ENCODE measurements at places on chromosomes 11 and 22.

DNA sequence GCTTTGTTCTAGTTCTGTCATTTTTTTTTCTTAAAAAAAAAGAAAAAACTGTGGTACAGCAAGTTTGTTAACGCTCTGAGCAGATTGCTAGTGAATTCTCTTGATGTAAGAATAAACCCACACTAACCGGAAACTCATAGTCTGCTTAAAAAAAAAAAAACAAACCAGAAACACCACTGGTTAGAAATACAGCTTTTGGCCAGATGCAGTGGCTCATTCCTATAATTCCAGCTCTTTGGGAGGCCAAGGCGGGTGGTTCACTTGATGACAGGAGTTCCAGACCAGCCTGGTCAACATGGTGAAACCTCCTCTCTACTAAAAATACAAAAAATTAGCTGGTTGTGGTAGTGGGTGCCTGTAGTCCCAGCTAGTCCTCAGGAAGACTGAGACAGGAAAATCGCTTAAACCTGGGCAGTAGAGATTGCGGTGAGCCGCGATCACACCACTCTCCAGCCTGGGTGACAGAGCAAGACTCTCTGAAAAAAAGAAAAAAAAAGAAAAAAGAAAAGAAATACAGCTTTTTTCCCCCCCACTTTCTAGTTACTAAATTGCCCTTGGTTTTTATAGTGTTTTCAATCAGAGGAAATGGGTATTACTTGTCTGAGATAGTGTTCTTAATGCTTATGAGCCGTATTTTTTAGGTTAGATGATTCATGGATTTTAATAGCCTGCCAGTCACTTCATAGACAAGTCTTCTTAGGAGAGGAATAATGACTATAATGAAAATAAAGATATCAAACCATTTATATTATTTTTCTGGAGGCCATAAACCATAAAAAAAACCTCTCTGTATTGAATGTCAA is 222.8 kb downstream of the DDX10 start:
- no peak for DNase-seq

GRCh38 chr11:32002311-32002710 is 88.6 kb upstream of the RCN1 start:
- no peak for DNase-seq

DNA sequence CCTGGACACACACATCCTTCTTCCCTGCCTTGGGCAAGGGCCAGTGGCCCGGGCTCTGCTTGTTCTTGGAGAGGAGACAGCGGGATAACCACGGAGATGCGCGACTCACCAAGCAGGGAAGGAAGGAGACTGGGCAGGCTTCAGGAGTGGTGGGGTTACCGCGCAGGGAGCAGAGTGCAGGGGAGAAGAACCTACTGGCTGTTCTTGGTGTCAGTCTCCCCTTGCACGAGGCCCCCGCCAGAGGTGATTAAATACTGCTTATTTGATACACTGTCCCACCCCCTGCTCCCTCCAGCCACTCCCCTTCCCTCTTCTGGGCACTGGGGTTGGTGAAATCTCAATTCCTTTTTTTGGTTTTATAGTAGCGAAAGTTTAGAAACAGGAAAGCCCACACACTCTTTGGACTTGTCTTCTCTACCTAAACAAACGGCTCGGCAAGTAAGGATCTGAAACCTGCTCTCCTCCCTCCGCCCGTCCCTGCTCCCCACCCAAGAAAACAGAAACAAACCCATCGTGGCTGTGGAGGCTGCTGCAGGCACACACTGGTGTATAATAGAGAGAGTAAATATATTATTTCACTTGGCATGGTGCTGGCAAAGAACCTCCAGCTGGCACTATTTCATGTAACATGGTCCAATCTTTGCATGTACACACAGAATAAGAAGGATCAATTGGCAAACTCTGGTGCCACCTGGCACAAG is 10.8 kb downstream of the LARGE2 start:
- DNase-seq, result no peak

- no peak for DNase-seq
Observed at GRCh38 chr11:44943118-44943517, 7.6 kb downstream of the TP53I11 start.

Measured in stimulated activated CD8-positive, alpha-beta memory T cell treated with anti-CD3 and anti-CD28 coated beads, Interleukin-2, amount 100 ng/mL, for 1 hour (primary cell).